Progenitor cell of endocrine pancreas (in vitro differentiated cells): ENCODE measurements at places on chromosomes 5 and 9. TPM values are rescaled to one million over a fixed set of nuclear protein-coding genes. Genes with fewer than 3 reads are reported as not detected.

GRCh38 chr5:53554444-53554843, 6.0 kb upstream of the NDUFS4 start:
- no peaks in the 10 kb centered on the region for H3K36me3 ChIP-seq
- no peak overlapping the region for H3K27ac ChIP-seq
- H3K4me1 ChIP-seq = peaks cover 2% of the 10 kb centered on the region
- H3K27me3 ChIP-seq = no peaks in the 10 kb centered on the region
- DNase-seq = no peak
- H3K4me3 ChIP-seq = no peak overlapping the region

DNA sequence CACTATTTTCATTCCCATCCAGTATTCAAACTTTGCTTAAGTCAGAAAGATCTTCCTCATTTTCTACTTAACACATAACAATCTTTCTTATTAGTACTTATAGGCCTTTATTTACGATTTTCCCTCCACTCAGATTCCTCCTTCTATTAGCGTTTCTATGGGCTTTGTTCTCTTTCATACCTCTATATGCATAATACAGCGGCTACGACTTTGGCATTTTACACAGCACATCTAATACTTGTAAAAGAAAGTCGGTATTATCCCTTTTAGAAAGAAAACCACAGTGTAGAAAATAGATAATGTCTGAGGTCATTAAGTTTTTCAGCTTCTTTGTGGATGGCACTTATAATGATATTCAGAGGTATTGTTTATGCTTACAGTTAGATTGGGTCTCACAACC, 8.4 kb downstream of the RBM18 start:
- H3K4me1 ChIP-seq = peaks cover 3% of the 10 kb centered on the region
- no peak overlapping the region for H3K4me3 ChIP-seq
- DNase-seq = no peak
- no peaks in the 10 kb centered on the region for H3K27me3 ChIP-seq
- peaks cover 14% of the 10 kb centered on the region for H3K36me3 ChIP-seq

- H3K4me1 ChIP-seq = no peaks in the 10 kb centered on the region
- no peak overlapping the region for H3K27ac ChIP-seq
- no peak overlapping the region for H3K4me3 ChIP-seq
- H3K36me3 ChIP-seq = no peaks in the 10 kb centered on the region
Observed at GRCh38 chr5:113825176-113825575, 311.7 kb downstream of the YTHDC2 start.

DNA sequence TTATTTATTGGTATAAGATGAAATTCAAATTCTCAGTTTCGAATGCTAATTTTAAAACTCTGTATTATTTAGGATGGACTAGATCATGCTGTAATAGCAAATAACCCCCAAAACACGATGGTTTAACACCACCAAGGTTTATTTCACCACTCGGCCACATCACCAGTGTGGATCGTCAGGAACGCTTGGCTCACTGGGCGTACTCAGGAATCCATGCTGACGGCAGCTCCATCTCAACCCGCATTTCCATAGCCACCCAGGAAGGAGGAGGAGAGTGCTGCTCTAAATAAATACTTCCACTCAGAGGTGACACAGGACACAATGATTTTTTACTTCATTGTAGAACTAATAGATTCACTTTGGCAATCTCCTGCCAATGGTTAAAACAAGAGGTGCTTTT, 347.4 kb downstream of the SH3GL2 start:
- no peaks in the 10 kb centered on the region for H3K36me3 ChIP-seq
- H3K27ac ChIP-seq = no peak overlapping the region
- H3K27me3 ChIP-seq = peaks cover 4% of the 10 kb centered on the region
- no peak overlapping the region for H3K4me3 ChIP-seq
- peaks cover 4% of the 10 kb centered on the region for H3K4me1 ChIP-seq
- DNase-seq = no peak

DNA sequence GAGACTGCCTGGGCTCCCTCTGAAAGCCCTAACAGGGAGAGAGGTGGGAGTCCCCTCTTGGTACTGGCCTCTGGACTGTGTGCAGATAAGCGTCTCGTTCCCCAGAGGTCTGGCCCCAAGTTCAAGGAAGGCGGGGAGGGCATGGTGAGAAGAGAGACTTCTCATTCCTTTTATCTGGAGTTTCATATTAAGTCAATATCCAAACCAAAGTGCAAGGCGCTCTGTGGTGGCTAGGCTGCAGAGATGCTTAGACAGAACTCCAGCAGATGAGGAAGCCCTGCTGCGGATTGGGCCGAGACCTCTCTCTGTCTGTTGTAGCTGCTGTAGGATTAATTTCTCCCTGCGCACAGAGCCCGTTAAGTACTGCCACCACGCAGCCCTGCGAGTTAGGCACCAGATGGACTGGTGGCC, 16.0 kb downstream of the MVB12B start:
- H3K36me3 ChIP-seq = peaks cover 31% of the 10 kb centered on the region
- no peak overlapping the region for H3K4me3 ChIP-seq
- no peak for DNase-seq
- no peaks in the 10 kb centered on the region for H3K27me3 ChIP-seq

DNA sequence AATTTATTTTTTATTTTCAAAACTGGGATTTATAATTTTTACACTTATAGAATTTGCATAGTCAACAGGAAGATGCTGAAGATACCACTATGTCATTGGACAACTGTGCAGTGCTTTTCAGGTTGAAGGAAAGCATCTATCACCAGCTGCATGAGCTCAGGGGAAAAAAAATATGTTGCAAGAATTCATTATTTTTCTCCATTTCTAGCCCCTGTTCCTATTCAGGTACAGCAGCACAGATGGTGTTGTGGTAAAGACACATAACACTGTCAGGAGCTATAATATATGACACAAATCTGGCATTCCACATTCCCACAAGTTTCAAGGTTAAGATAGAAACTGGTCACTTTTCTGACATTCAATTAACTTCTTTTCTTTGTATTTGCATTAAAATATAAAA, 1088.6 kb downstream of the MAT2B start:
- no peak overlapping the region for H3K27ac ChIP-seq
- H3K4me3 ChIP-seq = no peak overlapping the region
- H3K36me3 ChIP-seq = no peaks in the 10 kb centered on the region
- H3K27me3 ChIP-seq = no peaks in the 10 kb centered on the region

DNA sequence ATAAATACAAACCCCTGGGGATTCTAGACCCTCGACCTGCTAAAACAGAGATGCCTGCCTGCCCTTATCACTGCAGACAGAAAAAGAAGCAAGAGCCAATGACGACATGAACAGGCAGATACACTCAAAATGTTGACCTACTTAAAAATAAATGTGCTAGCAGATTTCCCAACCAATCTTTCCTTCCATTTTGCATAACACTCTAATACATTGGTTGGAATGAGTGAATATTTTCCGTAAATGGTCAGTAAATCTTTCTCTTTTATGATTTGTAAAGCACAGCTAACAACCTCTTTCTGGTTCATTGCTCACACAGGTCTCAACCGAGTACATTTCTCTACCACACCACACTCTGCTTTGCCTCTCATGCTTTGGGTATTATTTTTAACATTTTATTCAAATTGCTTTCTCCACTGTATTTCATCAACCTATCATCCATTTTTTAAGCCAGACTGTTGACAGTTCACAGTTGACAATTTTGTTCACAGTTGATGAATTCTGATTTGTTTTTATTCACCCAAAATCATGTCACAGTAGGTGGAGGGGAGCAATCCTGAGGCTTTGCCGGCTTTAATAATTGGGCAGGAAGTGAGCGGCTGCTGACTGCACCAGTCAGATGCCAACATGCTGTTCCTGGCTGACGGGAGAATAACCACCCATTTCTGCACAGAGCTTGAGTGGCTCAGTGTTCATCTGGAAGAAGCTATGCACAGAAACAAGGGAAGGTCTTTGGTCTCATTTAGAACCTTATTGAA, 426.6 kb downstream of the SPOCK1 start:
- H3K27ac ChIP-seq = no peak overlapping the region
- no peaks in the 10 kb centered on the region for H3K36me3 ChIP-seq
- no peak for DNase-seq

RANBP3L gene
- not detected in 2 replicates for total RNA-seq

IL5 gene
- total RNA-seq = not detected in 2 replicates

PCDHGA8 gene
- 1.5 and 1.9 TPM in 2 replicates for total RNA-seq

GLDC gene
- total RNA-seq = 11.1 and 11.3 TPM in 2 replicates

TUSC1 gene
- total RNA-seq = 0.51 and 0.53 TPM in 2 replicates

LIFR gene
- 33.4 and 36.4 TPM in 2 replicates for total RNA-seq

SARDH gene
- 4.2 and 5.1 TPM in 2 replicates for total RNA-seq

SETD9 gene
- 15.1 and 17.7 TPM in 2 replicates for total RNA-seq

CNTNAP3B gene
- total RNA-seq = 7.0 and 7.4 TPM in 2 replicates
